ENCODE measurements at places on chromosomes 2 and 18.
A peak's percentile ranks its signal among the peaks of the same experiment; 100 is the strongest.

DNA sequence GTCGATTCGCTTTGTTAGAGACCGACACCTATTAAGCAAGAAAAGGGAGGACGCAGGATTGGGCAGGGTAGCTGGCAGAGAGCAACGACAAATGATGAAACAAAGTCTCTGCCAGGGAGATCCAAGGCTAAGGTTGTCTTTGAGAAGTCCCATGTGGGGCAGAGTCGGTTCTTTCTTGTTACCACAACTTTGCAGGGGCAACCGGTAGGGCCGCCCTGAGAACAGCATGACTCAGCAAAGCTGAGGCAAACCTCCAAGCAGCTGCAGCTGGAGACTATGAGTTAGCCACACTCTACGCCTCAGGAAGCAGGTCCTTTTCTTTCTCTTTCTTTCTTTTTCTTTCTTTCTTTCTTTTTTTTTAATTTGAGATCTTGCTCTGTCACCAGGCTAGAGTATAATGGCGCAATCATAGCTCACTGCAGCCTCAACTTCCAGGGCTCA is 452.3 kb upstream of the ID2 start:
- DNase-seq: peak; percentile 50

- DNase-seq: no peak
Measured at GRCh38 chr2:86480105-86480504, 38.9 kb downstream of the KDM3A start.

DNA sequence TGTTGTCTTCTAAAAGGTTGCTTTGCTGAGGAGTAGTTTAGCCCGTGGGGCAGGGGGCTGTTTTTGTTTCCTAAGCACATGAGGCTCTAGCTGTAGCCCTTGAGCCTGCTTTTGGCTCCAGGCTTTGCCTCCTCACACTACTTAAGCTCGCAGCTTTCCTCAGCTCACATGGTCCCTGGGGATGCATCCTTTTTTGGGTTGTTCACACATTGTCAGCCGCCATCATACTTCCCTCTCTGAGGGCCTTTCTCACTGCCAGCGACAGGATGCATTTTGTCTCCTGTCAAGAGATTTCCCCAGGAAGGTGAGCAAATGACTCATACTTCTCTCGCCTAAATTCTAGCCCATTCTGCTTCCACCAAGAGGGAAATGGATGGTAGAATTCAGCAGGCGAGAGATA is 279.5 kb upstream of the PKDCC start:
- no peak for DNase-seq

GRCh38 chr18:28009589-28009988 is 167.3 kb downstream of the CDH2 start:
- no peak for DNase-seq

DNA sequence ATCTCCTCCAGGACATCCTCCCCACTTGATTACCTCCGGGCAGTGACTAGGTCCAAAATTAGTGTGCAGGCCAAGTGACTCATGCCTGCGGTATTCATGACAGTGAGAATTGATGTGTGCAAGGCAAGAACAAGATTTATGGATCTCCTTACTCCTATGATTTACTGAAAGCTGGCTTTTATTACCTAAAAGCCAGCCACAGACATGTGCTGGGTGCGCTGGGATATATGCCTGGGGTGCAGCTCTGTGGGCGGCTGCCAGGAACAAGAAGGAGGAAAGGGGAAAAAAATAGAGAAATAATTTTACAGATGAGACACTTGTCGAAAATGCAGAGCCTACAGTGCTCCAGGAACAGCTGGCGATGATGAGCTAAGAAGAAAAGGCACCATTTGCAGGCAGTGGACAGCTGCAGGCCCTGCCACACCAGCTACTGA is 359.3 kb downstream of the CMPK2 start:
- no peak for DNase-seq

DNA sequence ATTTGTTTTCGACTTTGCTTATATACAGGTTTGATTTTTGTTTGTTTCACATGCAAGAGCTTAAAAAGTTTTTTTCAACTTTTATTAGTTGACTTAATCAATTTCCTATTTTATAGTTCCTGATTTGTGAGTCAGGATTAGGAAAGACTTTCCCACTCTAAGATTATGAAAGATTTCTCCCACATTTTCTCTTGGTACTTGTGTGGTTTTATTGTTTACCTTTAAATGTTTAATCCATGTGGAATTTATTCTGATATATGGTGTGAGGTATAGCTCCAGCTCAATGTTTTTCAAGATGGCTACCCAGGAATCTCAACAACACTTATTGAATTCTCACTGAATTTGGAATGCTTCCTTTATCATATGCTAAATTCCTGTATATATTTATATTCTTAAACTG is 117.8 kb upstream of the LGALSL start:
- peak; percentile 47 for DNase-seq

DNA sequence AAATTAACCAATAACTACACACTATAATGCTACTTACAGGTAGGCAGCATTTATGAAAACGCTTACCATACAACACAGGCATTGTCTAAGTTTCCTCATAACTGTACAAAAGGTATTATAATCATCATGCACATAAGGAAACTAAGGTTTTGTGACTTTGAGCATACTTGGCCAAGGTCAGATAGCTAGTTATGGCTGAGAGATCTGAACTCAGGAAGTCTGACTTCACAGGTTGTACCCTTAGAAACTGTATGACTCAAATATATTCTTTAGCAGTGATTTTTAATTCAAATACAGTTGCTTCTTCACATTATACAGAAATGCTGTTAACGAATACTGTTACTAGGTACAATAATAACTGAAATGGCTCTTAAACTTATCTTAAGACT is 89.3 kb downstream of the TRIP12 start:
- DNase-seq: no peak

- DNase-seq: no peak
Measured at GRCh38 chr2:79660557-79660956, 147.7 kb downstream of the CTNNA2 start.

- peak; percentile 63 for DNase-seq
Measured at GRCh38 chr2:30439296-30439695, 7.8 kb upstream of the LCLAT1 start.

GRCh38 chr2:207505728-207506127 is 24.0 kb upstream of the CREB1 start:
- DNase-seq: peak; percentile 73

DNA sequence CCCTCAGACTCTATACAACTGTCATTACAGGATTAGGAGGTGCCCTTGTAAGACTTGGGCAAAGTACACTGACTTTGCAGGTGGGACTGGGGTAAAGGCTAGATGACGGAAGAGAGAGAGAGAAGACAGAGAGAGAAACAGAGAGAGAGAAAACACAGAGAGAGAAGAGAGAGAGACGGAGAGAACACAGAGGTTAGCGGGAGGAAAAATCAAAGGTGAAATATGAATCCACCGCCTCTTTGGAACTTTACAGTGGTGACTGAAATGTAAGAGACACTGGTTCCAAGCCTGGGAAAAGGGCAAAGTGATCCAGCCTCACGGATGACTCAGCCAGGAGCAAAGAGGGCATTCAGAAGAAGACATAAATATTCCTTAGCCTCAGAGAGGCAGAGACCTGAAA is 25.1 kb upstream of the CAB39 start:
- DNase-seq: no peak

GRCh38 chr18:36025025-36025424 is 42.3 kb downstream of the RPRD1A start:
- no peak for DNase-seq

- no peak for DNase-seq
Measured at GRCh38 chr2:9086465-9086864, 83.0 kb upstream of the MBOAT2 start.

DNA sequence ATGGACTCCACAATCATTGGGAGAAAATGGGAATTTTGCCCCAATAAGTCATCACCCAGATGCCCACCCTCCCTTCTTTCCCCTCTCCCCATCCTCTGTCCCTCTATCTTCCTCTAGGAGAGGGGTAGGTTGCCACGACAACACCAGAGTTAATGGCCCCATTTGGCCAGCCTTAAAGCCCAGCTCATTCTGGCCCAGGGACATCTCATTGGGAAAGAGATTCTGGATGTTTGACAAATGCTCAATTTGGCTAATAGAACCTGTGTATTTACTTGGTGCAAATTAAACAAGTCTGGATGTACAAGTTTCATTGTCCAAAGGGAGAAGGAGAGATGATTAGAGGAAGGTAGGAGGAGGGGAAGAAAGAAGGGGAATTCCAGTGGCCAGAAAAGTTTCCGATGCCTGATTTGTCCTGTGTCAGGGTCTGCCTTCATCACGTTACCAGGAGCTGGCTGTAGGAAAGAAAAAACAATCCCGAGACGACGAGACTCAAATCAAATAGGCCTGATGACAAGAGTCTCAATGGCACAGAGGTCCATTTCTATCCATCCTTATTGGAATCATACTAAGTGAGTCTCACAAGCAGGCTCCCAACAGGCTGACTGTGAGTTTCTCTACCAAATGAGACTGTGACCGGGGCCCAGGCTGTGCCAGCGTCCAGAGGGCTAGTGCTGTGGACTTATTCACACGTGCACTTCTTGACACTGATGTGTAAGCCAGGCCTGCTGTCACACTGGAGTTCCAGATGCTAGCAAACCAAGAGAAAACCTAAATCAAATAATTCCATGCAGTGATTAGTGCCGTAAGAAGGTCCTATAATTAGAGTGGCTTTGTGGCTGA is 265.2 kb upstream of the APCDD1 start:
- DNase-seq: no peak

GRCh38 chr18:3184275-3184963 is 35.3 kb downstream of the MYOM1 start:
- DNase-seq: no peak

DNA sequence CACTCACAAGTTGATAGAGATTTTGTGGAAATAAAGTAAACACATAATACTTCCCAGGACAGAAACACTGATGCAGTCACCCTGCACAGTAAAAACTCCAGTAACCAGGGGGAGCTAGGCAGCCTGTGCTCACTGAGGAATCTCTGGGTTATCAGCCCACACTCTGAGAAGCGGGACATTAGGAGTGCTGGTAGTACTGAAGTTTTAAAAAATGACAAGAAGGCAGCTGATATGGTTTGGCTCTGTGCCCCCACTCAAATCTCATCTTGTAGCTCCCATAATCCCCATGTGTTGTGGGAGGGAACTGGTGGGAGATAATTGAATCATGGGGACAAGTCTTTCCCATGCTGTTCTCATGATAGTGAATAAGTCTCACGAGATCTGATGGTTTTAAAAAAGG is 31.4 kb downstream of the KCTD1 start:
- DNase-seq: no peak

DNA sequence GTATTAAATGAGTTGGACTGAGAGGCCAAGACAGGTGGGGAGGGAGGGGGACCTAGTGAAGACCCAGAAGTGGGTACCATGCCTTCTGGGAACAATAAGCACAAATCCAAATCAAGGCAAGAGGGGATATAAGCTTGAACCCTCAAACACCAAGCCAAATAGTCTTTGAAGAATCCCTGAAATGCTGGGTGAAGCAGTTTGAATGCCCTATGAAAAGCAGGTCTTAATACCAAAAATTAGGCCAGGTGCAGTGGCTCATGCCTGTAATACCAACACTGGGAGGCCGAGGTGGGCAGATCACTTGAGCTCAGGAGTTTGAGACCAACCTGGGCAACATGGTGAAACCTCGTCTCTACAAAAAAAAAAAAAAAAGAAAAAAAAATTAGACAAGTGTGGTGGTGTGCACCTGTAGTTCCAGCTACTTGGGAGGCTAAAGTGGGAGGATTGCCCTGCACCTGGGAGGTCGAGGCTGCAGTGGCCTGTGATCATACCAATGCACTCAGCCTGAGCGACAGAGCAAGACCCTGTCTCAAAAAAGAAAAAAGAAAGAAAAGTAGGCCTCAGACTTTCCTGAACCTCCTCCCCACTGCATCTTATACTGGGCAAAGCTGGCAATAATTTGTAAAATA is 3.5 kb downstream of the PCBP1 start:
- no peak for DNase-seq

DNA sequence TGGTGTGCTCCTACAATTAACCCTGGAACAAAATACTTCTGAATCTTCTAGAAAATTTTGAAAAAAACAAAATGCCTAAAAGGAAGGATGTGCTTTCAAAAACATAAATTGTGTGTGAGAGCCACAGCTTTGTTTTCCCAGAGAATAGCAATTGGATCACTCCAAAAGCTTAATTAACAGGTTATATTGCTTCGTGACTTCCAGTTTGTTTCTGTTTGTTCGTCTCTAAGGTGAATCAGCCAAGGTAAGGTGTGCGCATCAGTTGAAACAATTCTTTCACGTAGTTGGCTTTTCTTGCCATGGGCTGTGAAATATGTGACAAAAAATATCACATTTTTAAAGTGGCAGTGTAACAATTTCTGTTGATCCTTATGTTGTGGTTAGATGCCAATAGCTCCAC is 90.3 kb upstream of the BARD1 start:
- no peak for DNase-seq

- DNase-seq: no peak
Measured at GRCh38 chr2:42202634-42203008, 33.5 kb downstream of the EML4 start.

DNA sequence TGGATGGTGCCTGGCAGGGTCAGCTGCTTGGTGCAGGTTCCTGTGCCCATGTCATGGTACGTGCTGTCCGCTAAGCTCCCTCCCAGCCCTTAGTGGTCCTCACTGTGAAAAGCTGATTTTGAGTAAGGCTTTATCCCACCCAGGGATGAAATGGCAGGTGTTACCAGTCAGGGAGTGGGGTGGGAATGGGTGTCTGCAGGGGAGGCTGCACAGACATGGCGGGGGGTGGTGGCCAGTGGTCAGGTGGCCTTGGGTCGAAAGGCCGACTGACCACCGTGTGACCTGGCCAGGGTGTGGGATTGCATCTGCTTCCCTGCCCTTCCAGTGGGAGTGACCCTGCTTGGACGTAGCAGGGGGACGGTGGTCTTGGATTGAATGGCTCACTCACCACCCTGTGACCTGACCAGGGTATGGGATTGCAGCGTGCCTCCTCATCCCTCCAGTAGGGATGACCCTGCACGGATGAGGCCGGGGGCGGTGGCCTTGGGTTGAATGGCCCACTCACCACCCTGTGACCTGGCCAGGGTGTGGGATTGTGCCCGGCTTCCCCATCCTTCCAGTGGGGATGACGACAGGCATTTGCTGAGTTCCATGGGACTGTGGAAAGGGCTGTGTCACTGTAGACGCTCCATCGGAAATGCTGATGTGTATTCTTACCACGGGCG is 29.8 kb downstream of the AGAP1 start:
- no peak for DNase-seq

GRCh38 chr2:20172273-20173055 is 52.5 kb downstream of the SDC1 start:
- DNase-seq: peak; percentile 14

DNA sequence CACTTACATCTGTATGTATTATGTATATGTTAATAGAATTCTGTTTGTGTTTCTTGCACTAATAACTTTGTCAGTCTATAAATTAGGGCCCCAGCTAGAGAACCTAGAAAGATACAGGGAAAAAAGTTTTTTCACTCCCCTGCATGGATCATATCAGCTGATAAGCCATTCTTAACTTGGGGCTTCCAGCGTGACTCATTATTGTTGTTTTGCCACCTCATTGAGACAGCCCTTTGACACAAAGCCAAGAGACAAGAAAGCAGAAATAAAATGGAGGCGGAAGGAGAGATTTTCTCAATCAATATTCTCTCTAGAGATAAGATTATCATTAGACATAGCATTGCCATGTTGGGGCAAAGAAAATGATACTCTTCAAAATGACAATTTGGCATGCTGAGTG is 93.4 kb downstream of the AKAIN1 start:
- no peak for DNase-seq

Data from inflammatory macrophage treated with lipopolysaccharide for 1 hour (primary cell).